ENCODE measurements at places on chromosomes 1 and 21.

GRCh38 chr21:42731264-42732032 is 78.0 kb downstream of the PDE9A start:
- DNase-seq: no peak

DNA sequence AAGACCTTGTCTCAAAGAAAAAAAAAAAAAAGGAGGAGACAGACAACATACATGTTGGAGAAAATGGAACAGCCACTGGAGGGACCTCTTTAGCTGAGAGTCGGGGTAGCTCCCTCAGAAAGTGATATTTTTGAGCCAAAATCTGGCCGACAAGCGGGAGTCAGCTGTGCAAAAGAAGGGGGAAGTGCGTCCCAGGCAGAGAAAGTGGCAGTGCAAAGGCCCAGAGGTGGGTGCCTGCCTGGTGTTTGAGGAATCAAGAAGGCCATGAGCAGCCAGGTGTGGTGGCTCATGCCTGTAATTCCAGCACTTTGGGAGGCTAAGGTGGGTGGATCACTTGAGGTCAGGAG is 6.1 kb upstream of the CROCC start:
- no peak for DNase-seq

GRCh38 chr1:227542153-227543120 is 20.9 kb upstream of the ZNF678 start:
- peak; percentile 96 for DNase-seq

GRCh38 chr1:183887826-183888819 is 83.2 kb downstream of the RGL1 start:
- no peak for DNase-seq

GRCh38 chr1:14836426-14837140 is 238.1 kb downstream of the KAZN start:
- DNase-seq: no peak

DNA sequence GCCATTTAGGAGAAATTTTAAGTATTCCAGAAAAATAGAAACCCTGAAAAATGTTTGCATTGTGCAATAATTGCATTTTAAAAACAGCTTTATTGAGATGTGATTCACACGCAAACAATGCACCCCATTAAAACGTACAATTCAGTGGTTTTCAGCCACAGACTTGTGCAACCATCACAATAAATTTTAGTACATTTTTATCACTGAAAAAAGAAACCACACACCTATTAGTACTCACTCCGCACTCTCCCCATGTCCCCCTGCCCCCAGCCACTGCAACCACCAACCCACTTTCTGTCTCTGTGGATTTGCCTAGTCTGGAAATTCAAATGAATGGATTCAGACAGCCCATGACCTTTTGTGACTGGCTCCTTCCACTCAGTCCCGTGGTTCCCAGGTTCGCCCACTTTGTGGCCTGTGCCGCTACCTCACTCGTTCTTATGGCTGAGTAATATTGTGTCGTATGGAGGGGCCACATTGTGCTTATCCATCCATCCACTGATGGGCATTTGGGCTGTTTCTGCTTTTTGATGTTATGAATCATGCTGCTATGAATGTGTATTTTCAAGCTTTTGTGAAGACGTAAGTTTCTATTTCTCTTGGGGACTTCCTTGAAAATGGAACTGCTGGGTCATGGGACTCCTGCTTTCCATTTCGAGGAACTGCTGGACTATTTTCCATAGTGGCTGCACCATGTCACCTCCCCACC is 147.7 kb upstream of the ARHGEF16 start:
- no peak for DNase-seq

Measured in activated CD8-positive, alpha-beta memory T cell treated with anti-CD3 and anti-CD28 coated beads, Interleukin-2, amount 50 U/mL, for 48 hours (primary cell).